ENCODE measurements at places on chromosomes 4 and X.

DNA sequence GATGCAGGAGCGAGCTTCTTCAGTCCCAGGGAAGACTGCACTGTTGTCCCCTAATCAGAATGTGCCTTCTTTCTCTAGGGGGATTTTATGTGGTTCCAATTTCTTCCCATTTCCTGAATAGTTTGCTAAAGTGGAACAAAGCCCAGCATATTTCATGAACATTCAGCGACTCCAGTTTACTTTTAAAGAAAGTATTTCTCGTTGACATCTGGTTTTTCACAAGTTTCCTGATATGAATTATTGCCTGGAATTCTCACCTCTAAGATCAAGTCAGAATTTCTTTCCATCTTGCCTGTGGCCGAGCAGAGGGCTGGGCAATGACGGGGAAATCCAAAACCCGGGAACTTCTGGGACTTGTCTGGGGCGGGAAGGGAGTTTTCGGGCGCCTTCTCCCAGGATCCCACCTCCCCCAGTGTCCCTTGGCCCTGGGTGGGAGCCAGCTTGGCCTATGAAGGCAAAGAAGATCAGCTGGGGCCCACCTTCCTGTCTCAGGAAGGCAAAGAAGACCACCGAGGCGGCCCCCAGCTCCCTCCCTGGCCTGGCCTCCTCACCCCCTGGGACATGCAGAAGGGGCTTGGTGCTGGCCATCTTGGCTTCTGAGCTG lies 15.4 kb downstream of the SORCS2 start:
- no peak for DNase-seq

DNA sequence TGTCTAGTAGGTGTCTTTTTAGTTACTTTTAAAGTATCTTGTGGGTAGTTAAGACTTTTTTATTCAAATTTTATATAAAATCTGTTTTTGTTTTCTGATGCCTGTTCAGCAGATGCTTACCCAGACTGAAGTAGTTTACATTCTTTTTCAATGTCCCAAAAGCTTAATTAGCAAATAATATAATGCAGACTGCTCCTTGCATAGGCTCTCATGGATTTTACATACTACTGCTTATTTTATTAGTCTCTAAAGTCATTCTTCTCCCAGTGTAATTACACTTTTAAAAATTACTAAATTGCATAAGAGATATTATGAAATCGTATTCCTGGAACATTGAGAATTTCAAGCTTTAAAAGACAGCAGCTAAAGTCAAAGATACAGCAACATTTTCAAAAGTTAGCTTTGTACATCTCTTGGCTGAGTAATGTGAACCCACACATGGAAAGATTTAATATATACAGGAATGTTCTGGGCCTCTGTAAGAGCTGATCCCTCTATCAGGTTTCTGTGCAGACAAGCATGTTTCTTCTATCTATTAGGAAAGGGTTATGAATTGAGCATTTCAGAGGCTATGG lies 148.4 kb upstream of the SPRY1 start:
- no peak for DNase-seq

DNA sequence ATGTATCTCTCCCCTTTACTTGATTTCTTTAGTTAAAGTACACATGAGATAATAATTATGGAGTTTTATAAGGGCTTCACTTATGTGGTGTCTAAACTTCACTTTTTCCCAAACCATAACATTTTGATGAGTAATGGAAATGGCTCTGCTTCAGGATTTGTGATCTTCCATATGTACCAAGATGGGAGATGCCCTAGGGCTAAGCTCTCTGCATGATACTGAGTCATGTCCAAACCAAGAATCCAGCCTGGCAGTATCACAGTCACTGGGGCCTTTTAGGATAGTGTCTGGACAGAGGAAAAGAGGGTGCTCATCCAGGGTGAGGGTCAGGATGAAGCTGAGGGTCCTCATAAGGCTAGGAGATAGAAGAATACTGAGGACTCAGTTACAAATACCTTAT lies 47.9 kb upstream of the PAGE3 start:
- no peak for DNase-seq

GRCh38 chrX:5163663-5164062 lies 1065.0 kb downstream of the NLGN4X start:
- no peak for DNase-seq

- peak; percentile 8 for DNase-seq
These were observed 30.7 kb downstream of the ARHGEF9 start for GRCh38 chrX:63754136-63754859.

- DNase-seq, result no peak
These were observed 24.0 kb upstream of the XIAP start for GRCh38 chrX:123835661-123836371.

DNA sequence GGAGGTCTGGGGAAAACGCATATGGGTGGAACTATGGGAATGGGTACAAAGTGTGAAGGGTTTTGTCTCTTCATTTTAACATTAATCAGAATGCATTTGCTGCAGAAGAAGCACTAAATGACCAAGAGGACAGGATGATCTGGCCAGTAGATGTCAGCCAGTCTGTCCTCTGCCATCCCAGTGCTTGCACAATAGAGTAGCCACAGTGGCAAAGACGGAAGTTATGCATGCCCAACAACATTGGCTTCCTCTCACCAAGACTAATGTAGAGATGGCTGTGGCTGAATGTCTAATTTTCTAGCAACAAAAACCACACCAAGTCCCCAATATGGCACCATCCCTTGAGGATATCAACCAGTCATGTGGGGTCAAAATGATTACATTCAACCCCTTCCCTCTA lies 45.0 kb upstream of the ARHGEF6 start:
- no peak for DNase-seq

DNA sequence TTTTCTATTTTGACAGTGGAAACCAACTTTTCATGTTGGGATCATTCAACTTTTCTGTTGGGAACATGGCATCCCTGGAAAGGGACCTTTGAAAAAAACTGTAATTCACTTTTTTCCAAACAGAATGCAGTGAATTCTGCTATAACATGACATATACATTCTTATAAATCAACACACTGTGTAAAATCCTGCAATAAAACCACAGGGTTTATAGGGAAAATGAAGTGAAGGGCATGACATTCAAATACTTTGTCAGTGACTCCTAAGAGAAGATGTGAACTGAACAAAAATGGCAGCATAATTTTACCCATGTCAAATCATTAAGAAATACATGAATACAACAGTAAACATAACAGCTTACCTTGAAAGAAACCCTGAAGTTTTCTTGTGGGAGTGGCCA lies 264.5 kb upstream of the ANKRD50 start:
- DNase-seq, result no peak

GRCh38 chrX:42109428-42109827 lies 186.1 kb upstream of the CASK start:
- no peak for DNase-seq

DNA sequence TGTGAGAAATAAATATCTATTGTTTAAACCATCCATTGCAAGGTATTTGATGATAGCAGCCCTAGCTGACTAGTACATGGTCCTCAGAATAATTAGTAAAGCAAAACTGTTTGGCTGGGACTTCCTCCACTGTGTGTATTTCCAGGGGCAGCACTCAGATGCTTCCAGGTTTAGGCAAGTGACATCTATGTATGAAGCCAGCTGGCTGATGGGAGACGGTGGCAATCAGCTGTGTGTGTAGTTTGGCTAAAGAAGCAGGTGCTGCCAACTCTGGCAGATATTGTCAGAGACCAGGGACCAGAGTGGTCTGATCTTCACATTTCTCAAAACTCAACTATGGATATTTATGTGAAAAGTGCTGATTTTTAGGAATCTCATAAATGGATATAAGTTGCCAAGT lies 19.1 kb downstream of the HS3ST1 start:
- no peak for DNase-seq

GRCh38 chr4:107996949-107997788 lies 7.5 kb downstream of the HADH start:
- DNase-seq, result no peak

- no peak for DNase-seq
These were observed 76.8 kb upstream of the TMEM164 start for GRCh38 chrX:109926118-109926517.

- DNase-seq, result no peak
These were observed 14.3 kb upstream of the CORIN start for GRCh38 chr4:47852136-47852535.

GRCh38 chrX:117713411-117713810 lies 403.2 kb downstream of the KLHL13 start:
- DNase-seq, result no peak

- DNase-seq, result no peak
These were observed 61.4 kb downstream of the BEX1 start for GRCh38 chrX:103002576-103002975.

- no peak for DNase-seq
These were observed 78.7 kb downstream of the ARAP2 start for GRCh38 chr4:36165631-36166005.

- DNase-seq, result no peak
These were observed 15.7 kb downstream of the C1QTNF7 start for GRCh38 chr4:15443371-15444160.
